ENCODE measurements at places on chromosomes 4 and X.
A peak's percentile ranks its signal among the peaks of the same experiment; 100 is the strongest.

- no peak for DNase-seq
Measured at GRCh38 chrX:7024850-7025249, 122.7 kb upstream of the STS start.

DNA sequence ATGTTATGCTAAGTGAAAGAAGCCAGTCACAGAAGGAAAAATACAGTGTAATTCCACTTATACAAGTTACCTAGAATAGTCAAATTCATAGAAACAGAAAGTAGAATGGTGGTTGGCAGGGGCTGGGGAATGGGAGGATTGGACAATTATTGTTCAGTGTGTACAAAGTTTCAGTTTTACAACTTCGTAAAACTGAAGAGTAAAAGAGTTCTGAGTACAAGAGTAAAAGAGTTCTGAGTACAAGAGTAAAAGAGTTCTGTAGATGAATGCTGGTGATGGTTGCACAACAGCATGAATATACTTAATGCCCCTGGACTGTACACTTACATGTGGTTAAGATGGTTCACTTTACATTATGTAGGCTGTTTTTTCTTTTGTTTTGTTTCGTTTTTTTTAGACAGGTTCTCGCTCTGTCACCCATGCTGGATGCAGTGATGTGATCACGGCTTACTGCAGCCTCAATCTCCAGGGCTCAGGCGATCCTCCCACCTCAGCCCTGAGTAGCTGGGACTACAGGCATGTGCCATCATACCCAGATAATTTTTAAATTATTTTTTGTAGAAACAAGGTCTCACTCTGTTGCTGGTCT, 230.9 kb downstream of the SOWAHB start:
- no peak for DNase-seq

DNA sequence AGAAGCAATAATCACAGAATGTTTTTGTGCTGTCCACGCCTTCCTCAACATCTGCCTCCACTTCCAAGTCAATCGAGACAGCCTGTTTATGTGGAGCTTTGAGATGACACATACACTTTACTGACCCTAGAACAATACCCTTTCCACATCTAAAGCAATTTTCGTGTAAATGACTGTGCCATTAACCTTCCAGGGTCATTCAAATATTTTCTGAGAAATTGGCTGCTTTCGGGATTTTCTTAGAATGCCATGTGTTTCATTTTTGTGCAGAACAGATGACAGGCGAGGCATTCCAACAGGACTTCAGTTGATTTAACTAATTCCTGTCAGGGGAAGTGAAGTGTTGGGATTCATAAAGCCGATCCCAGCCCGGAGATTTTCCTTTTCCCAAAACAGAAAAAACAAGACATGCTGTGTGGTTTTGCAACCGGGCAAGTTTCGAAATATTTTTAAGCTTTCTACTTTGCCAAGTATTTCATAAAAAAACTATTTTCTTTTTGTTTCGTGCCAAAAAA, 73.9 kb downstream of the SORBS2 start:
- DNase-seq, result no peak

GRCh38 chrX:74510401-74510800, 89.1 kb downstream of the SLC16A2 start:
- no peak for DNase-seq

GRCh38 chr4:155506745-155507144, 130.0 kb upstream of the MAP9 start:
- DNase-seq, result no peak

DNA sequence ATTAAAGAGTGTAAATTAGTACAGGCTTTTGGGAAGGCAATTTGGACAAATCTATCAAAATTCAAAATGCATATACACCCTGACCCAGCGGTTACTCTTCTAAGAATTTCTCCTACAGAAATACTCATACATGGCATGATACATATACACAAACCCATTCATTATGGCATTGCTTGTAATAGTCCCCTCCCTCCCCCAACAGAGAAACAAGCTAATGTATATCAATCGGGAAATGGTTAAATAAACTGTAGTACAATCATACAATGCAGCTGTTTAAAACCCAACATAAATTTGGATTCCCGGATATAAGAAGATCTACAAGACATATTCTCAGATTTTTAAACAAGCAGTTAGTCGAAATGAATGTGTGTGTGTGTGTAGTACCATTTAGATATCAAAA, 808 bp downstream of the HUWE1 start:
- DNase-seq, result no peak

GRCh38 chr4:164731827-164732474, 22.0 kb upstream of the SMIM31 start:
- peak; percentile 35 for DNase-seq

GRCh38 chrX:24398766-24399165, 38.3 kb downstream of the SUPT20HL1 start:
- no peak for DNase-seq

DNA sequence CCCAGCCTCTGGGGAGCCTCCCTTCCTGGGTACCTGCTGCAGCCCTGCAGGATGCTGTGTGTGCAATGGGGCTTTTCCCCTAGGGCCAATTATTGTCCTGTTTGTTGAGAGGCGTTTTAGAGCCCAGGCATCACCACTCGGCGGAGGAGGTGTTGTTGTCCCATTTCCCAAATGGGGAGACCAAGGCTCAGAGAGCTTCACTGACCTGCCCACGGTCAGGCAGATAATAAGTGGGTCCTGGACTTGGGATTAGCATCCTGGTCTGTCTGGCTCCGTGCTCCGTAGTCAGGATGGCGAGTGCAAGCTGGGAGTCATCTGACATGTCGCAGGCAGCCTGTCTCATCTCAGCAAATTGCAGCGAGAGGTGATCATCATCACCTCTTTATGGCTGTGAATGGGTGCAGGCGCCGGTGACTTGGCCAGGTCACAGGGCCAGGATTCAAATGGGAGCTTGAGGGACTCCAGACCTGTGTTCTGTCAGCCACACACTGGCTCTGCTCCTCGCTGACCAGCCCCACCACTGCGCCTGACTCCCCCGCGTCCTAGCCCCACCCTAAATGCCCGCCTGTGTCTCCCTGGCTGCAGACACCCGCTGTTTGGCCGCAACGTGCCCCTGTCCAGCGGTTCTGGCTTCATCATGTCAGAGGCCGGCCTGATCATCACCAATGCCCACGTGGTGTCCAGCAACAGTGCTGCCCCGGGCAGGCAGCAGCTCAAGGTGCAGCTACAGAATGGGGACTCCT, 16.6 kb downstream of the HTRA3 start:
- DNase-seq, result no peak

DNA sequence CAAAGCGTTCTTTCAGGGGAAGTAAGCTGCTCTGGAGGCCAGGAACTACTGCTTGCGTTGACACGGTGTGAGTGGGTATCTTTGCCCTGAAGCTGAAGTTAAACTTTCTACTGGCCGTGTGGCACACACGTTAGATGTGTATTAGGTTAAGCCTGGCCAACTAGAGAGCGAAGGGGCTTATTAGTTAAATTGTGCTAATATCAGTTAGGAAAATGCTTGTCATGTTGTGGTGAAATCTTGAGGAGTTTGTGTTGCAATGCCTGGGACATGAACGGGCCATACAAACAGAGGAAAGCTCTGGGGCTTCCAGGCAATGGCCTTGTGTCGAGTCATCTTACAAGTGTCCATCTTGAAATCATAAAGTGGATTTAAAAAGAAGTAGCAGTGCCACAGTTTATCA, 62.6 kb downstream of the NSUN7 start:
- DNase-seq, result no peak

DNA sequence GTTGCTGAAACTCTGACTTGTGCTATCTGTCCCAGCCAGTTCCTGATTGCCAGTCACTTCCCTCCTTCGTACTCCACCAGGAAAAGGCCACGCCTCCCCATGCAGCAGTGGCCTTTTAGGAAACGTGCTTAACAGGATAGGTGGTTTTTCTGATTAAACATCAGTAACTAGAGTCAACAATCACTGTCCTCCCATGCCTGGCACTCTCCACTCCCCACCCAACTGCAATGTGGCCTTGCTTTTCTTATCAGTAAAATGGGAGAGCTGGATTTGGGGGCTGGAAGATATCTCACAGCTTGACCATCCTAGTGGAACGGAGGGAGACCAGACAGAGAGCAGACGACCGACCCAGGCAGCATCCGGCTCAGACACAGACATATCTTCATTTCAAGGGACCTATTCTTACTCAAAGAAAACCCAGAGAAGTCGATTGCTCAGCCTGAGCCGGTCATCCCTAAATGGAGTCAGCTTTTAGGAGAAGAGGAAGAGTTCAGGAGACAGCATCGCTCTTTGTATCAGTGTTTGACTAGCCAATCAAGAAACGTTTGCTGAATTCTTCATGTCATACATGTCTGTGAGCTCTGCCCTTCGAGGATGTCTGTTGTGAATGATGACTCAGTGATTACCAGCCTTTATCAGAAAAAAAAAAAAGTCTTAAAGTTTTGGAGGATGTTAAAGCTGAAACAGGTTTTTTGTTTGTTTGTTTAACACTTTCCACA, 12.7 kb upstream of the UBA6 start:
- DNase-seq, result no peak

DNA sequence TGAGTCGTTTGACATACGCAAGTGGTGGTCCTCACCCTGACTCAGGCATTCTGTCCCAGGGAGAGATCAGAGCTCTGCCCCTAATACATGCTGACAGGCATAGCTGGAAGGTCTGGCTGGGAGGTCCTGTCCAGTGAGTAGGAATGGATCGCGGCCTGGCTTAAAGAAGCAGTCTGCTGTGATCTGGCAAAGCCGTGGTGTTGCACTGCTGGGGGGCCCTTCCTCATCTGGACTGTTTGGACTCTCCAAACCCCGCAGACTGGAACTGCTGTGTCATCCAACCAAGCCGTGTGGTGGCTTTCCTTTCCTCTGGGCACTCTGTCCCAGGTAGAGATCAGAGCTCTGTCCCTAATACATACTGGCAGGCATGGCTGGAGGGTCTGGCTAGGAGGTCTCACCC, 64.3 kb upstream of the MAGEB16 start:
- DNase-seq, result no peak

DNA sequence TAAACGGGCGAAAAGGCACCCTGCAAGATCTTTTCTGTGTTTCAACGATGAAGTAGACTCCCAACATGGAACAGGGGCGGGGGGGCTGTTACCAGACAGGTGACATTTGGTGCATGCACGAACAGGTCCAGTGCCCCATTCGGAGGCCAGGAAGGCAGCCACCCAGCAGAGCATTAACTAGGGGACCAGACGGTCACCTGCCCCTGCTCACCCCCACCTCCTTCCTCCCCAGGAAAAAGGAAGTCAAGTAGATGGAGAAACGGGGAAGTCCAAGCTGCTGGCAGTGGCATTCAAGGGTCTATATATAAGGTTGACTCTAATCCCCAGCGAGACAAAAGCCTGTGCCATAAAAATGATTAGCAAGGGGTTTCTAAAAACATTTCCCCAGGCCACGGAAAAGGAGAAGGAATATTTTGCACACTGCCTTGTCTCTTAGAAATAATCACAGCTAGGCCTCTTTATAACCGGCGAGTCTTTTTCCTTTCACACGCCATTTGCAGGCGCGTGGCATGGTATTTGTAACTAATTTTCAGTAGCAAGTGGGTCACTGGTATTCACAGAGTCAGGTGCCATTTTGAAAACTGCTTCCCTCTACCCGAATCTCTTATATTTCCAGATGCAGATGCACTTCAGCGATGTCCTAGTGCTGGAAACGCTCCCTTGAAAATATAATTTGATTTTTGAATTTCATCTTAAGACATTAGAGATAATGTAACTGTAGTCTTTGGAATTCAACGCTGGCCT, 1.2 kb upstream of the TMSB4X start:
- no peak for DNase-seq

DNA sequence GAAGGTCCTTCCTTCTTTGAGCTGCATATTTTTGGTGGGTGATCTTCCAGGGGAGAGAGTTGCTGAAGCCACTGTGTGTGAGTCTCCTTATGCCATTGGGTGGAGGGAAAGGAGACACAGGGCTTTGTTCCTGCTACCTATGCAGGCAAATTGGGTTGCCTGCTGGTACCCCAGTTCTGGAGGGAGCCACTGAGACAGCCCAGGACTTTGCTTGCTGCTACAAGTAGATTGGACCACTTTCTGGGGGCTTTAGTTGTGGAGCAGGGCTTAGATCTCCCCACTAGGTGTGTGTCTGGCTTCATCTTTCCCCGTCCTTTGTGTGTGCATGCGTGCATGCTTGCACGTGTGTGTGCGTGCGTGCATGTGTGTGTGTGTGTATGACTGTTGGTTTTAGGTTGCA, 10.0 kb downstream of the CITED1 start:
- no peak for DNase-seq

GRCh38 chr4:44256414-44256813, 192.2 kb downstream of the KCTD8 start:
- DNase-seq, result no peak

GRCh38 chr4:30258949-30259348, 461.2 kb upstream of the PCDH7 start:
- DNase-seq, result no peak

DNA sequence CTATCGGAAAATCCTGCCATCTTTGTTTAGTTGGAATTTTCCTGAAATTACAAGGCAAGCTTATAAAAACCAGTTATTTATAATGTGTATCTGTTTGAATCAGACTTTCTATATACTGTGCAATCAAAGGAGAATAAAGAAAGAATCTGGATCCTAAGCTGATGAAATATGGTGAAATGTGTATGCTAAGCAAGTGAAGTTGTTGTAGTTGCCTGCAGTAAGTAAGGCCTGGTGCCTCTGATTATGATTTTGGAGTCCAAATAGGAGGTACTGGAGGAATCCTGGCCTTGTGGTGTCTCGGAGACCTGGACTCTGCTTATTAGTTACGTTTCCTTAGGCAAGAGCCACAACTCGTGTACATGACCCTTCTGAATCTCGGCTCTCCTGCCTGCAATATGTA, 13.1 kb upstream of the FREM3 start:
- no peak for DNase-seq

GRCh38 chrX:24799078-24799477, 105.4 kb downstream of the POLA1 start:
- DNase-seq, result no peak

GRCh38 chr4:11497212-11497806, 68.6 kb upstream of the HS3ST1 start:
- DNase-seq, result no peak

- DNase-seq, result no peak
Measured at GRCh38 chr4:127622921-127623796, 9.6 kb upstream of the INTU start.

DNA sequence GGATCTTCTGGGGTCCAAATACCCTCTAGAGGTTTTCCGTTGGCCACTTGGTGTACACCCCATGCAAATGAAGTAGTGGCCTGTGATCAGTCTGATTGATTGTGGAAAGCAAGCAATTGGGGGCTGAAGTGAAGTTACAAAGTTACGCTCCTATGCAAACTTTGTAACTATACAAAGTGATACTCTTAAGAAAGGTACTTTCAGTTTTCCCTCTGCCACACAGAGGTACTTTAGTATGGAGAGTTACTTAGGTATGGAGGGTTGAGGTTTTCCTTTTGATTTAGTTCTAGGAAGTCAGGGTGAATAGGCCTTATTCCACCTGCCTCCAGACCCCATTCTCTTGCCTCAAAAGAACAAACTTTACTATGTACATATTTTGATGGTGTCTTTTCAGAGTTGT, 28.7 kb downstream of the STAG2 start:
- DNase-seq, result no peak

GRCh38 chr4:36308150-36308549, 26.7 kb downstream of the DTHD1 start:
- DNase-seq, result no peak

DNA sequence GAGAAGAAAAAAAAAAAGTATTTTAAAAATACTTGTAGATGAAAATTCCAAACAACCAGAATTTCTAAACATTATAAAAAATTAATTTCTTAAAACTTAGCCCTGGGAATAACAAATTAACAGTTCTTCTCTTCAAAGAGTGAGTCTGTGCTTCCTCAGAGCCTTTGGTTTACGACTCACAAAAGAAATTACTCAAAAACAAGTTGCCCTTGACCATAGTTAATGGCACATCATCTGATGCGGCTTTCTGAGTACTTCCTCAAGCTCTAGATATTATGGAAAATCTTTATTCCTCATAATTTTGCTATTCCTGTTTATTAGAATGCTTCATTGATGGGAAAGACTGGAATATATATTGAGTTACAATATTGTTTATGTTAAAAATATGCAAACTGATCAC, 23.7 kb downstream of the TAPT1 start:
- DNase-seq, result no peak
